ENCODE measurements at places on chromosomes 6 and 20. TPM values are rescaled to one million over a fixed set of nuclear protein-coding genes. Genes with fewer than 3 reads are reported as not detected.

TP53TG5 gene
- total RNA-seq, result not detected

DNA sequence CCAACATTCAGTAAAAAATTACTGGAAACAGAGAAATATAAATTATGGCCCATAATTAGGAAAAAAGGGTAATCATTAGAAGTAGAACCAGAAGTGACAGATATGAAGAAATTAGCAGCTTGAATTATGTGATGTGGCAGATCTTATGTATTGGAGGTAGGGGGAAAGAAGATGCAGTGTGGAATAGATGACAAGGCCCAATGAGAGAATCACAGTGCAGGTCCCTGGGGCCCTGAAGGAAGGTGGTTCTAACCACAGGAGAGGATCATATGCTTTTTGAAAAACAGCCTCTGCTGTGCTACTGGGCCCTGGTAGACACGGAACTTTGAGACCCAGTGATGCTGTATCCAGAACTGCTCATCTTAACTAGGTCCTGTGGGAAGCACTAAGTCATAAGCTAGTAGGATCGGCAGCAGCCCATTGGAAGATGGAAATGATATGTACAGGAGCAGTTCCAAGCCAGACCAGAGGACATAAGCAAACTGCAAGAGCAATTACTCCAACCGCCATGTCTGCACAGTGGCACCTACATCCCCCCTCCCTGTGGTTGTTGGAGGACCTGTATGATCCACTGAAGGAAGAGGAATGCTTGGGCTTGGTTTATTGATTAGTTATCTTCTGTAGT, 14.2 kb downstream of the HEBP2 start:
- DNase-seq, result no peak

GRM4 gene
- not detected for total RNA-seq

- DNase-seq, result no peak
Observed at GRCh38 chr6:81138236-81138635, 614.2 kb downstream of the TENT5A start.

SLC17A3 gene
- not detected for total RNA-seq

GRCh38 chr6:138597336-138597735, 98.0 kb upstream of the NHSL1 start:
- DNase-seq, result peak; percentile 68

TGM3 gene
- total RNA-seq, result not detected

GRCh38 chr20:13841206-13841605, 56.4 kb downstream of the NDUFAF5 start:
- DNase-seq, result no peak

- peak; percentile 80 for DNase-seq
Observed at GRCh38 chr6:129186988-129187387, 304.1 kb downstream of the LAMA2 start.

STMND1 gene
- total RNA-seq, result not detected

DNA sequence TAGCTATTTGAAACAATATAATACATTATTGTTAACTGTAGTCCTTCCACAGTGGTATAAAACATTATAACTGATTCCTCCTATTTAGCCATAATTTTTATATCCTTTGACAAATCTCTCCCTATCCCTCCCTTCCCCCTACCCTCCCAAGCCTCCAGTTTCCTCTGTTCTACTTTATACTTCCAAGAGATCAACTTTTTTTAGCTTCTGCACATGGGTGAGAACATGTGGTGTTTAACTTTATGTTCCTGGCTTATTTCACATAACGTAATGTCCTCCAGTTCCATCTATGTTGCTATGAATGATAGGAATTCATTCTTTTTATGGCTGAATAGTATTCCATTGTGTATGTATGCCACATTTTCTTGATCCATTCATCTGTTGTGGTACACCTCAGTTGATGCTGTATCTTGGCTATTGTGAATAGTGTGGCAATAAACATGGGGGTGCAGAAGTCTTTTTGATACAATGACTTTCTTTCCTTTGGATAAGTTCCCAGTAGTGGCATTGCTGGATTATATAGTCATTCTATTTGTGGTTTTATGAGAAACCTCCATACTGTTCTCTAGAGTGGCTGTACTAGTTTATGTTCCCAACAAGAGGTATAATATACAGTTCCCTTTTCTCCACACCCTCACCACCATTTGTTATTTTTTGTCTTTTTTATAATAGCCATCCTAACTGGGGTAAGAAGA, 205.0 kb downstream of the KCNQ5 start:
- peak; percentile 59 for DNase-seq

BHLHE23 gene
- not detected for total RNA-seq

CNKSR3 gene
- 15.8 TPM for total RNA-seq

DNA sequence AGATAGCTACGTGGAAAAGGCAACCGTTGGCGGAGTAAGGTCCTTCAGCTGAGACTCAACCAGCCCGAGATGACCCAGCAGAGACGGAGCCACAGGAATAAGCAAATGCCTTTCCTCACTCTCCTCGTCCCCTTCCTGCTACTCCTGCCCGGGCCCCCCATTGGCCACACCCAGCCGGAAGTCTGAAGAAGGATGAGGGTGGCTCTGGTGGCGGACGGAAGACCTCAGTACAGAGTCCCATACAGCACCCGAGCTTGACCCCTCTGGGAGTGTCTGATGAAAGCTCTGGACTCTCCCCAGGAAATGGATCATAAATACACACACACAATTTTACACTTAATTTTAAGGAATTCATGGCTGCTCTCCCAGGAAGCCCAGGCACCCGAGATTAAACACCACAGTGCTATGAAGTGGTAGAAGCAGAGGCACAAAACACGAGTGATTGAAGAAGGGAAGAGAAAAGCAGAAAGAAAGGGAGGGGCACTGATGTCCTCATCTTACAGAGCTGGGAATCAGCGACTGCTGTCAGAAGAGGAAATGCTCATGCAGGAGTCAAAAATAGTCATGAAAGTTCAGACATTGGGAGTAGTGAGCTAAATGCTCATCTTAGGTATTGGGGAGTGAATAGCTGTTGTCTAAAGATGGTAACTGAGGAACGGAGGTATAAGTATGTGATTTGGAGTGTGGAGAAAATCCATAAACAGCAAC, 125.6 kb downstream of the BANF2 start:
- no peak for DNase-seq

GRCh38 chr6:130138116-130138908, 84.4 kb downstream of the SAMD3 start:
- no peak for DNase-seq

EDN3 gene
- not detected for total RNA-seq

GRCh38 chr6:33199687-33200218, 712 bp downstream of the RXRB start:
- DNase-seq, result peak; percentile 35

ZC2HC1B gene
- not detected for total RNA-seq

- DNase-seq, result peak; percentile 64
Observed at GRCh38 chr20:64058536-64058935, 4.5 kb upstream of the TCEA2 start.

- no peak for DNase-seq
Observed at GRCh38 chr6:32179766-32180405, 1.7 kb downstream of the RNF5 start.

DNA sequence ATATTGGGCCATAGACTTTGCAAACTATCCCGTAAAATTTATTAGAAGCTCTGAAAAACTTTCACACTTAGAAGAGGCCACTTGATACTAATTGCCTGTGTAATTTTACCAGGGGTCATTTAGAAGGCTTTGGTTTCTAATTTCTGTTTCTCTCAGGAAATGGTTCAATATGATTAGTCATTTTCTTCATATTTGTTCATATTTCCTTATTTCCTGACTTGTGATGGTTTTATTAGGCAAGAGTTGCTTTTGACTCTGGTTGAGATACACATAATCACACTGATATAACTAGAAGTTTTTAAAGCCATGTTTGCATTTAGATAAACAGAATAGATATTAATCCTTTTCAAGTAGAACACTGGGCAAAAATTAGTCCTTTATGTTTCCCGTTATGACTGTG, 11.8 kb upstream of the HBS1L start:
- no peak for DNase-seq

GRCh38 chr6:7100753-7101081, 7.0 kb upstream of the RREB1 start:
- DNase-seq, result no peak

DNA sequence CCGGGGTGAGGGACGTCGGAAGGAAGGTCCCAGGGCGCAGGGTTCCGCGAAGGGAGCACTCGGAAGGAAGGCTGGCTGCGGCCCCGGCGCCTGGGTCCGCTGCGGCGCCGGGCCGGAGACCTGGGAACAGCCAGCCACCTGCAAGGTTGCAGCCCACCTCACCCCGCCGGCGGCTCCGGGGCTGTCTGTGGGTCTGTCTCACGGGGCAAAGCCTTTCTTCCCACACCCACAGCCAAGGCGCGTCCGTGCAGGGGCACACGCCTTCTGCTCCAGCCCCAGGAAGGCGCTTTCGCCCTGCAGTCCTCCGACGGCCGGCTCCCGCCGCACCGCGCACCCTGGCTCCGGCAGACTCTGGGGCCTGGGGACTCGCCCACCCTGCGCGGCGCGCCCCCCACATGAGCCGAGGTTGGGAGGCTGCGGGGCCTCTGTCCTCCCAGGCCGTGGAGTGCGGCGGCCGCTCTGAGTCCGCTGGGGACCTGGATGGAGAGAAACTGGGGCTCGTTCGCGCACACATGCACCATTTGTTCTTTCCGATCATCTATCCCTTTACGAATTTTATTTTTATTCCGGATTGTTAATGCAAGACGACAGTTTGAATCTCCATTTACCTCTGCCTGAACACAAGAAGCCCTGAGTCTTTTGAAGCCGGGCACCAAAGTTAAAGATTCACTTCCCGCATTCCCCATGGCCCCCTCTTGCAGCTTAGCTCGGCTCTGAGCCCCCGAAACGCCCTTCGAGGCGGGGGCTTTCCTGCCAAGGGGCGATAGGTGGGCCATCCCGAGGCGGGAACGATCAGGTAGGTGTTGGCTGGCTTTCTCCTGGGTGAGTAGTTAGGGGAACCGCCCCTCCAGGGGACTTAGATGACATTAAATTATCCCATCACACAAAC, 4.5 kb upstream of the FOXC1 start:
- no peak for DNase-seq

GRCh38 chr6:102438171-102438570, 1044.7 kb downstream of the GRIK2 start:
- DNase-seq, result no peak

- no peak for DNase-seq
Observed at GRCh38 chr6:145031001-145031400, 704.3 kb downstream of the EPM2A start.

CFB gene
- 1.8 TPM for total RNA-seq

GRCh38 chr6:45001663-45002062, 326.5 kb upstream of the RUNX2 start:
- no peak for DNase-seq

ADGRG6 gene
- 22.5 TPM for total RNA-seq

GRCh38 chr20:25198663-25199383, 3.3 kb downstream of the ENTPD6 start:
- DNase-seq, result no peak

GJA10 gene
- not detected for total RNA-seq

DNA sequence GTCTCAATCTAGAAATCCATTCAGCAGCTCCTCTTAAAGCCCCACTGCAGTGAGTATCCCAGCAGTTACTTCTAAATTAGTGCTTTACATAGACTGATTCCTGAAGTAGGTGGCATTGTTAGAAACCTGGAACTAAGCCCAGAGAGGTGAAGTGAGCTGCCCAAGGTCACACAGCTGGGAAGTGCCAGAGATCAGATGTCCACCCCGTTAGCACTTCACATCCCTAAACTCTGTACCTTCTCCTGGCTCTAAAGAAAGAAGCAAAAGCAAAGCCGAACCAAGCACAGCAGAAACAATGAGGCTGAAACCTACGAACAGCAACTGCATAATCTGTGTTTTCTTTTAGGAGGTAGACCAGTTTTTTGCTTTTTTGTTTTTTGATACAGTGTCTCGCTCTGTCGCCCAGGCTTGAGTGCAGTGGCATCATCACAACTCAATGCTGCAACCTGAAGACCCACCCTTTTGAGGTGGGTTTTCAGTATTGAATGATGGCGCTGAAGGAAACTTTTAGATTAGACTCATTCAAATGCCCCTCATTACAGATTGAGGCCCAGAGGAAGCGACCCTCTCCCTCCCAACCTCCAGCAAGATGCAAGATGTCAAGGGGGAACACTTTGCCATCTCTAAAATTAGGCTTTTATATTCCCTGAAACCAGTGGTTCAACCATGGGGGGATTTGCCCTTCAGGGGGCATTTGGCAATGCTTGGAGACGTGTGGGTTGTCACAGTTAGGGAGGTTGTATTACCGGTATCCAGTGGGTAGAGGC, 3.2 kb upstream of the ZMYND8 start:
- no peak for DNase-seq

DNA sequence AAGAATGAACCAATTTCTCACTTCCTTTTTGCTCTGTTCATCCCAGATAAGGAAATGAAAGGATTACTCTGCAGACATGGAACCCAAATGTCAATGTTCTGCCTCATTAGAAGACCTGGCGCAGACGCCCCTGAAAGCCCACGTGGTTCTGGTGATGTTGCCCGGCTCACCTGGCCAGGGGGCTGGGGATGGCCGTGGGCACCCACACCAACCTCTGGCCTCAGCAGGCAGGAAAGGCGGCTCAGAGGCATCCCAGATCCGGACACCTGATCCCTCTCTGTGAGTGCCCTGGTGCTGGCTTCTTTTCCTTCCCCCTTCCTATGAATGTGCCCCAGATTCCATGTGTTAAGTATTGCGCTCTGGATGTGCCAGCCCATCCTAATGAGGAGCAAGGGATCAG, 33.6 kb downstream of the CDH4 start:
- no peak for DNase-seq
